ENCODE measurements at places on chromosomes 16 and 17.

GRCh38 chr16:81003610-81004460, 2.9 kb downstream of the CMC2 start:
- peak overlapping the region; percentile 94 for H3K27ac ChIP-seq
- H3K4me3 ChIP-seq: peak overlapping the region; percentile 77
- H3K36me3 ChIP-seq: peaks cover 62% of the 10 kb centered on the region
- H3K4me1 ChIP-seq: peaks cover 51% of the 10 kb centered on the region
- no peaks in the 10 kb centered on the region for H3K27me3 ChIP-seq
- DNase-seq: no peak

DNA sequence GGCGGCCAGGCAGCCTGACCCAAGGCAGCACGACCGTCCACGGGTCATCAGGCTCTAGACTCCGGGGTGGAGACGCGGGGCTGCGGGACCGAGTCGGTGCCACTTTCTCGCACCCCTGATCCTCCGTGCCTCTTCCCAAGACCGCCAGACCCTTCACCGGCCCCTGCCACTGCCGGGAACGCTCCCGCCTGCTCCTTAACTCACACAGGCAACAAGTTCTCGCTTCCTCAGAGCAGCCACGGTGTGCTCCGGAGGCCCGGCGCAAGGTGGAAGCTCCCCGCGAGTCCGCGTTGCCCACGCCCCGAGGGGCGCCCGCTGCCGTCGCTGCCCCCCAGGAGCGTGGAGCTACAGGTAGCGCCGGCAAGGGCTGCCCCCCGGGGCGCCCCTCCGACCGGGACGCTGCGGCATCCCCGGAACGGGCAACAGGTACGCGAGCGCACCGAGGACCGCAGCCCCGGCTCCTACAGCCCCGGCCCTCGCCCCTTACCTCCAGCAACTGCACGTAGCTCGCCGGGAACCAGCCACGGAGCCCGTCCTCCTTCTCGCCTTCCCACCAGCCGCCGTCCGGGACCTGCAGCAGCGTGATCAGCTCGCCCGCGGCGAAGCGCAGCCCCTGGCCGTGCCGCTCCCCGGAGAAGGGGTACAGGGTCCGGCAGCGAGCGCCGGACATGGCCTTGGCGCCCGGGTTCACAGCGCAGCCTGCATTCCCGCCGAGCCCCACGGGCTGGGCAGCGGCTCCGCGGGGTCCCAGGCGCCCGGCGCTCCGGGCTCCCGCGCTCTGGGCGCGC, 491 bp downstream of the GAS7 start:
- peak; percentile 9 for DNase-seq
- H3K4me3 ChIP-seq: no peak overlapping the region
- H3K27ac ChIP-seq: no peak overlapping the region
- H3K4me1 ChIP-seq: peaks cover 4% of the 10 kb centered on the region
- peaks cover 4% of the 10 kb centered on the region for H3K36me3 ChIP-seq

GRCh38 chr16:70777973-70778406, 23.0 kb downstream of the VAC14 start:
- no peak overlapping the region for H3K27ac ChIP-seq
- no peak overlapping the region for H3K4me3 ChIP-seq
- no peaks in the 10 kb centered on the region for H3K4me1 ChIP-seq
- H3K27me3 ChIP-seq: no peaks in the 10 kb centered on the region
- peaks cover 31% of the 10 kb centered on the region for H3K36me3 ChIP-seq

GRCh38 chr16:22692034-22692433, 121.9 kb upstream of the HS3ST2 start:
- H3K4me1 ChIP-seq: no peaks in the 10 kb centered on the region
- no peak overlapping the region for H3K27ac ChIP-seq
- H3K27me3 ChIP-seq: peaks cover 3% of the 10 kb centered on the region
- H3K4me3 ChIP-seq: no peak overlapping the region
- H3K36me3 ChIP-seq: no peaks in the 10 kb centered on the region
- no peak for DNase-seq

DNA sequence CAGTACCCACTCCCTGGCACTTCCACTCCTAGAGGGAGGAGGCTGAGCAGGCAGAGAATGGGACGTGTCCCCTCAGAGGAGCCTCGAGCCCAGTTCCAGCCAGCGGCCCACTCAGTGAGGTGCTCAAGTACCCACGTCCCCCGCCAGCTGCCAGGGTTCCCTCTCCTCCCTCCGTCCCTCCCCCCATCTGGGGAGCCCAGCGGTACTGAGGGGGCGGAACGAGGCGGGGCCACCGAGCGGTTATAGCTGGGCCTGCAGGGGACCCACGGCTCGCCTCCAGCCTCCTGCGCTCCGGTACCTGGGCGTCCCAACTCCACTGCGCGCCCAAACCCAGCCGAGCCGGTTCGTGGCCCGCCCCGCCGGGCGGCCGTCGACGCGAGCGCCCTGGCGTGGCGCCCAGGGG, at the start of gene NPW:
TSS of gene NPW (plus strand) at position 268 of the 403 bp plus-strand sequence.
- H3K4me1 ChIP-seq: peaks cover 14% of the 10 kb centered on the region
- no peak within 1 kb of the TSS for H3K27ac ChIP-seq
- DNase-seq: peak; percentile 63
- peak within 1 kb of the TSS; percentile 74 for H3K4me3 ChIP-seq

GRCh38 chr17:76545918-76546555, 6.2 kb downstream of the PRCD start:
- DNase-seq: no peak
- H3K27me3 ChIP-seq: peaks cover 3% of the 10 kb centered on the region
- H3K4me1 ChIP-seq: peaks cover 6% of the 10 kb centered on the region
- H3K4me3 ChIP-seq: no peak overlapping the region

GRCh38 chr17:70011750-70012149, 63.3 kb upstream of the KCNJ16 start:
- no peak for DNase-seq
- no peaks in the 10 kb centered on the region for H3K36me3 ChIP-seq
- no peaks in the 10 kb centered on the region for H3K4me1 ChIP-seq
- no peaks in the 10 kb centered on the region for H3K27me3 ChIP-seq
- no peak overlapping the region for H3K27ac ChIP-seq
- H3K4me3 ChIP-seq: no peak overlapping the region

Data from activated naive CD8-positive, alpha-beta T cell treated with anti-CD3 and anti-CD28 coated beads for 36 hours (primary cell).